Camera-type eye (tissue), 1 donor: ENCODE measurements at places on chromosomes 7 and 10. TPM values are rescaled to one million over a fixed set of nuclear protein-coding genes. Genes with fewer than 3 reads are reported as not detected.

Gene GNGT1
- total RNA-seq = 20.3 TPM

Gene FAM13C
- 39.7 TPM for total RNA-seq

Gene ANKRD30A
- total RNA-seq = not detected

Gene HIPK2
- 51.6 TPM for total RNA-seq

Gene ANXA8L1
- 4.9 TPM for total RNA-seq

Gene GPR37
- total RNA-seq = 66.9 TPM

Gene SKIDA1
- total RNA-seq = 11.4 TPM

Gene CDHR1
- total RNA-seq = 150 TPM

Gene SUMF2
- total RNA-seq = 68.6 TPM

Gene C10orf62
- total RNA-seq = not detected

Gene FAM221A
- total RNA-seq = 21.3 TPM

Gene PSD
- total RNA-seq = 49.2 TPM

Gene SH2B2
- total RNA-seq = 16.7 TPM

Gene CHST3
- 28.3 TPM for total RNA-seq

Gene EIF5AL1
- total RNA-seq = 0.11 TPM

Gene EPHA1
- 2.1 TPM for total RNA-seq

Gene TMEM72
- 3.5 TPM for total RNA-seq

Gene CCZ1B
- total RNA-seq = 68.2 TPM

Gene GSTO2
- 4.3 TPM for total RNA-seq

Gene FAM131B
- total RNA-seq = 13.0 TPM

Gene RSPH10B2
- total RNA-seq = not detected

Gene TAS2R5
- 8.6 TPM for total RNA-seq

Gene FRMPD2
- total RNA-seq = 27.3 TPM

Gene KIAA1217
- total RNA-seq = 61.4 TPM

Gene HYAL4
- total RNA-seq = not detected

Gene ANXA8
- total RNA-seq = 0.88 TPM

Gene KCNIP2
- total RNA-seq = 12.5 TPM

Gene MCM10
- 4.1 TPM for total RNA-seq

Gene PLXNA4
- 17.5 TPM for total RNA-seq

Gene PIP
- not detected for total RNA-seq

Gene PRF1
- total RNA-seq = 0.71 TPM

Gene MMRN2
- 33.5 TPM for total RNA-seq

Gene IL6
- not detected for total RNA-seq
